ENCODE measurements at places on chromosomes 6 and 20. TPM values are rescaled to one million over a fixed set of nuclear protein-coding genes. Genes with fewer than 3 reads are reported as not detected.

DNA sequence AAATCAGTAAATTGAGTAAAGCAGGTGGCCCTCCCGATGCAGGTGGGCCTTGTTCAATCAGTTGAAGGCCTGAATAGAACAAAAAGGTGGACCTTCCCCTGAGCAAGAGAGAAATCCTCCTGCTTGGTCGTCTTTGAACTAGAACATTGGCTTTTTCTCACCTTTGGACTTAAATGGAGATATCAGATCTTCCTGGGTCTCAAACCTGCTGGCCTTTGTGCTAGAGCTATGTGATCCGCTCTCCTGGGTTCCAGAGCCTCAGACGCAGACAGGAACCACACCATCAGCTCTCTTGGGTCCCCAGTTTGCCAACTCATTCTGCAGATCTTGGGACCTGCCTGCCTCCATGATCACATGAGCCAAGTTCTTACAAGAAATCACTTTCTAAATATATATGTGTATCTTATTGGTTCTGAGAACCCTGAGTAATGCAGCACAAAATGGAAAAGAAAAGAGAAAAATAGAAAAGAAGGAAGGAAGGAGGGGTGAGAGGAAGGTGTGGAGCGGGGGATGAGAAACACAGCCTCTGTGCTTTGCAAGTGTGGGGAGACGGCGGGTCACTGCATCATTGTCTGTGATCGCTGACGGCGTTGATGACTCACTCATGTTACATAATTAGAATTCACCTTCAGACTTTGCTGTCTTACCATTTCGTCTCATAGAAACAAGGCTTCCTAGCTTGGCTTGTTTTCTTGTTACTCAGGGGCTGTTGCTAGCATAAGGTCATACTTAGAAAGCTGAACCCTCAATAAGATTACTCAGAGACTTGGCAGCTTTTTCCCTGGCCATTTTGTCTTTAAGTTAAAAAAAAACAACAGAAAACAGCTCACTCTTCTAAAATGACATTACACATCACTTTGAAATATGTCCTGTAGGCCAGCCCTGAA is 85.7 kb upstream of the NEDD9 start:
- H3K36me3 ChIP-seq, result peaks cover 39% of the 10 kb centered on the region
- H3K27me3 ChIP-seq, result no peaks in the 10 kb centered on the region
- no peak for DNase-seq
- H3K4me1 ChIP-seq, result peaks cover 40% of the 10 kb centered on the region

DNA sequence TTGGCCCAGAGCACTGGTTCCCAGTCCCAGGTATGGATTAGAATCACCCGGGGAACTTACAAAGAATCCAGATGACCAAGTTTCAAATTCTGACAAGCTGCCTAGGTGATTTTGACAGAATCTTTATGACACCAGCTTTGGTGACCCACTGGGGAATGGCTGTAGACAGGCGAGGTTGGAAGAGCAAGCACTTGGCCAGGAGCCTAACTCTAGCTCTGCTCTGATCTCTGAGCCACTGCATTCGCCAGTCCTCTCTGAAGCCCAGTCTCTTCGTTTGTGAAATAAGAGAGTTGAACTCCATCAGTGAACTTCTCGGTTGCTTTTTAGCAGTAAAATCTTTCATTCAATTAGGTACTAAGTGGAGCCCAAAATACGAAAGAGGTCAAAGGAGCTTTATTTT is 161.2 kb downstream of the VEGFA start:
- no peak overlapping the region for H3K4me3 ChIP-seq
- no peak overlapping the region for H3K27ac ChIP-seq
- no peaks in the 10 kb centered on the region for H3K4me1 ChIP-seq
- no peaks in the 10 kb centered on the region for H3K27me3 ChIP-seq
- no peaks in the 10 kb centered on the region for H3K36me3 ChIP-seq

DNA sequence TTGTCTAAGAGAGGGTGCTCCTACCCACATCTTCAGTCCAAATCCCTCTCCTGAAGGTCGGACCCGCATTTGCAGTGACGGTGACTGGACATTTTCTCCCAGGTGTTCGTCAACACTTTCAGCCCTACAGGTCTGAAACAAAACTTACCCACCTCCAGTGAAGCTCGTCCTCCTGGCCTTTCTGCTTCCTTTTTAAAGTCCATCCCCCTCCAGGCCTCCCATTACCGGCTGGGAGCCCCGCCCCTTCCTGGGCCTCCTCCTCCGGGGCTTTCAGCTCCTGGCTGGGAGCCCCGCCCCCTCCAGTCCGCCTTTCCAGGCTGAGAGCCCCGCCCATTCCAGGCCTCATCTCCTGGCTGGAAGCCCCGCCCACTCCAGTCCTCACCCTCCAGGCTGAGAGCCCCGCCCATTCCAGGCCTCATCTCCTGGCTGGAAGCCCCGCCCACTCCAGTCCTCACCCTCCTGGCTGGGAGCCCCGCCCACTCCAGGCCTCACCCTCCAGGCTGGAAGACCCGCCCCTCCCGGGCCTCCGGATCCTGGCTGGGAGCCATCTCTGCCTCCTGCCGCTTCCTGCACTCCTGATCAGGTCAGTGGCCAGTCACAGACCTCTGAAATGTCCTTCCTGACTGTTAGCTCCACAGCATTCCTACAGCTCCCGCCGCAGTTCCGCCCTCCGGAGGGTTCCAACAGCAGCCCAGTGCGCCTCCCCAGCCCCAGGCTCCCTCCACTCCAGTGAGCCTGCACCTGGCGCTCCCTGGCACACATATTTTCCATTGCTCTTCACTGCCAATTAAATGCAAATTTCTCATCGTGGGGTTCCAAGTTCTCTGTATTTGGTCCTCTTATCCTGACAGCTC is 98.5 kb downstream of the LY86 start:
- peaks cover 5% of the 10 kb centered on the region for H3K27me3 ChIP-seq
- no peak for DNase-seq
- H3K4me1 ChIP-seq, result peaks cover 11% of the 10 kb centered on the region
- H3K4me3 ChIP-seq, result no peak overlapping the region

DNA sequence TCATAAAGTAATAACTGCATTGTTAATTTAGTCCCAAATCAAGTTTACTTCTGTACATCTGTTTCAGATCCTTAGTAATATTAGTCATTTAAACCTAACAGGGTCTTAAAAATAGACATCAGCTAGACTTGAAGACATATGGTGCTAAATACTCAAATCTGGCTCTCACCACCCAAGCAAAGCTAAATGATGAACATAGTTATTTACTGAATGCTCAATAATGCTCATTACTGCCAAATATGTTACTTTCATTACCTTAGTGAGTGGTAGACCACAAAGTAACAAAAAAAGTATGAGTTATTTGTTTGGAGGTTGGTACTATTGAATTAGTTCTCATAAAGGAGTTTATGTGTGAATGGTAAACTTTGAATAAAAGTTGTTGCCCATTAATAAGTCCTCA is 502.1 kb downstream of the PKHD1 start:
- H3K36me3 ChIP-seq, result no peaks in the 10 kb centered on the region
- H3K27ac ChIP-seq, result no peak overlapping the region
- no peak overlapping the region for H3K4me3 ChIP-seq
- no peaks in the 10 kb centered on the region for H3K4me1 ChIP-seq

- H3K4me1 ChIP-seq, result peaks cover 58% of the 10 kb centered on the region
- no peaks in the 10 kb centered on the region for H3K27me3 ChIP-seq
- peak overlapping the region; percentile 95 for H3K4me3 ChIP-seq
- peak overlapping the region; percentile 88 for H3K27ac ChIP-seq
These were observed 10.2 kb downstream of the PTPN1 start for GRCh38 chr20:50520222-50520880.

DNA sequence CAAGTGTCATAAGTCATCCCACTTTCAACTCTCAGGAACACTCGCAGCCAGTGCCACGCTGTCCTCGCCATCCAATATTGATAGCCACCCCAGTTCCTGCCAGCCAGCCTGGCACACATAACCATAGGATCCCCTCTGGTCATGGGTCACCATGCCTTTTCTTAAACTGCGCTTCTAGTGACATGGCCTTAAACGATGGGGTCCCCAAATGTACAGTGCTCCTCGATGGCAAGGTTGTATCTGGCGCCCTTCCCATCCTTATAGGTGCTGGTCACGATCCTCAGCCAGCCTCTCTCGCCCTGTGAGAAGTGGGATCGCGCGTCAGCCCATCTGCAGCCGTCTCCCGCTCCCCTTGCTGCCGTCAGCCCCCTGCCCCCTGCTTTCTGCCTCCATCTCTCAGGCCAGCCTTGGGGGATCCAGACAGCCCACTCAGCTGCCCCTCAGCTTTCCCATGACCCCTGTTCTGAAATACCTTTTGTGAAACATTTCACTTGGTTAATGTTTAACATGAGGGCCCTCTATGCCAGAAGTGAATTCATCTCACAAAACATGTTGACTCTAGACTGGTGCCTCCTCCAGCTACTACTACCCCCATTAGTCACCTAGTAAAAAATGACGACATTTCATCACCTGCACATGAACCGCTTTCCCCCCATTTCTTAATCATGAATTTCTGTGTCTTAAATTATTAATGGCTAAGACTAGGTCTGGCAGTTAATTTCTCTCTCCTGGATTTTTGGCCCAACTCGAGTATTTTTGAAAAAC is 11.4 kb downstream of the CTSZ start:
- peaks cover 7% of the 10 kb centered on the region for H3K36me3 ChIP-seq
- H3K4me3 ChIP-seq, result no peak overlapping the region
- DNase-seq, result no peak
- H3K4me1 ChIP-seq, result peaks cover 38% of the 10 kb centered on the region
- H3K27ac ChIP-seq, result peak overlapping the region; percentile 94
- H3K27me3 ChIP-seq, result no peaks in the 10 kb centered on the region

DNA sequence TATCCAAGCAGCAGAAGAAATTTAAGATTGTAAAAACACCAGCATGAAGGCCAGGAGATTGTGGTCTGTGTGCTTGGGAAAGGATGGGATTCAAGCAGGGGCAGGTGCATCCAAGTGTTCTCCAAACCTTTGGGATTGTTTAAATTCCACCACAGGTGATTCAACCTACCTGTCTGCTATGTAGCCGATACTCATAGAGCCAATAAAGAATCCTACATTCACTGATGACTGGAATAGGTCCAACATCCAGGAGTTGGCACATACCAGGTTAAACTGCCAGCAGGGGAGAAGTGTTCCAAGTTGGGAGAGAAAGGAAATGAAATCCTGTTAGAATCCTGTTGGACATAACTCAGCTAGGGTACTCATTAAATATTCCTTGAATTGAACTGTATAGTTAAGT is 2.2 kb downstream of the SLC22A2 start:
- no peak overlapping the region for H3K27ac ChIP-seq
- no peak overlapping the region for H3K4me3 ChIP-seq
- no peak for DNase-seq
- no peaks in the 10 kb centered on the region for H3K4me1 ChIP-seq

DNA sequence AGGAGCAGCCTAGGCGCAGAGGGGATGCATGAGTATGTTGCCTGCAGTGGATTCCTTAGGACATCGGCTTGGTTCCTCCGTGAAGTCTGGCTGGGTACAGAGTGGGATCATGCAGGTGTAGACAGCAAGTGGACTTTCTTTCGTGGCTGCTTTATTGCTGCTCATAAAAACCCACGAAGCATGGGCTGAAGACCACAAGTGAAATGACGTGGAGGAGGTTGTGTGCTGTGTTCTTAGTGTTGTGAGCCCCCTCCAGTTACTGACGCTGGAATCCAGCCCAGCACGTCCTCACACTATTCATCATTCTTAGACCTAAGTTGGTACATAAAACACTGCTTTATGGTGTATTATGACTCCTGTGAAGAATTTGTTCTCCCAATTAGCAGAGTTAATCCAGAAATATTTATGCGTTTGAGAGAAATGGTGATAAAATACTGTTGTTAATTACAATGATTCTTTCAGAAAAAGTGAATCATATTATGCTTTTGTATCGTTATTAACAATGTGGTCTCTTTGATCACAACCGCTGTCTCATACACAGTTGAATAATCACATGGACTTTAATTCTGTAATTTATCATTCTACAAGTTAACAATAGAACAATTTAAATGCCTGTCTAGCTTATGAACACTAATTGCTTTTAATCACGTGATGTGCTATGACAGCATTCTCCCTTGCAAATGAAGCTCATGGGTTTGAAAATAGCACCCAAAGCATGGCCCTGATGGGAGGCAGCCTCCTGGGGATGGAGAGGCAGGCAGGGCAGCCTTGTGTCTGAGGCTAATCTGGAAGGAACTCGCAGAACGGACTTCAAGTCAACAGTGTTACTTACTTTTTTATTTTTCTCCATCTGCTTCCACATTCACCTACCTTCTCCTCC is 233.9 kb upstream of the SYNDIG1 start:
- no peak overlapping the region for H3K4me3 ChIP-seq
- H3K36me3 ChIP-seq, result no peaks in the 10 kb centered on the region
- H3K27ac ChIP-seq, result no peak overlapping the region
- H3K27me3 ChIP-seq, result peaks cover 8% of the 10 kb centered on the region
- H3K4me1 ChIP-seq, result no peaks in the 10 kb centered on the region
- DNase-seq, result no peak

GRCh38 chr6:15121443-15121842 is 124.4 kb upstream of the JARID2 start:
- no peaks in the 10 kb centered on the region for H3K27me3 ChIP-seq
- no peak overlapping the region for H3K27ac ChIP-seq
- DNase-seq, result no peak
- H3K36me3 ChIP-seq, result no peaks in the 10 kb centered on the region
- peaks cover 4% of the 10 kb centered on the region for H3K4me1 ChIP-seq
- H3K4me3 ChIP-seq, result no peak overlapping the region

The FAM83B gene
- polyA plus RNA-seq, result not detected

DNA sequence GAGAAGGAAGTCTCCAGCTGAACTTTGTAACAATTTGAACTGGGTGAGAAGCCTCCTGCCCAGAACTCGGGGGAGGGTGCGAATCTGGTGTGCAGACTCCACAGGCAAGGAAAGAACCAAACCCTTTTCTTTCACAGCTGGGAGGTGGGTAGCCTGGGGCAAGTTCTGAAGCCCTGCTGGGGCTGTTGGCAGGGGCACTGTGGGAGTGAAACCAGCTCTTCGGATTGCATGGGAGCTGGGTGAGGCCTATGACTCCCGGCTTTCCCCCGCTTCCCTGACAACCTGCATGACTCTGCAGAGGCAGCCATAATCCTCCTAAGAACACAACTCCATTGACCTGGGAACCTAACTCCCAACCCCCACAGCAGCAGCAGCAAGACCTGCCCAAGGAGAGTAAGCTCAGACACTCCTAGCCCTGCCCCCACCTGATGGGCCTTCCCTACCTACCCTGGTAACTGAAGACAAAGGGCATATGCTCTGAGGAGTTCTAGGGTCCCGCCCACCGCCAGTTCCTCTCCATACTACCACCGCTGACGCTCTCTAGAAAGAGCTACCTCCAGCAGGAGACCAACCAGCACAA is 37.5 kb downstream of the SOD2 start:
- H3K36me3 ChIP-seq, result peaks cover 8% of the 10 kb centered on the region
- no peak overlapping the region for H3K27ac ChIP-seq
- no peaks in the 10 kb centered on the region for H3K4me1 ChIP-seq
- no peak overlapping the region for H3K4me3 ChIP-seq
- no peak for DNase-seq
- no peaks in the 10 kb centered on the region for H3K27me3 ChIP-seq

The TMEM200A gene
- not detected for polyA plus RNA-seq

The VNN1 gene
- polyA plus RNA-seq, result not detected

DNA sequence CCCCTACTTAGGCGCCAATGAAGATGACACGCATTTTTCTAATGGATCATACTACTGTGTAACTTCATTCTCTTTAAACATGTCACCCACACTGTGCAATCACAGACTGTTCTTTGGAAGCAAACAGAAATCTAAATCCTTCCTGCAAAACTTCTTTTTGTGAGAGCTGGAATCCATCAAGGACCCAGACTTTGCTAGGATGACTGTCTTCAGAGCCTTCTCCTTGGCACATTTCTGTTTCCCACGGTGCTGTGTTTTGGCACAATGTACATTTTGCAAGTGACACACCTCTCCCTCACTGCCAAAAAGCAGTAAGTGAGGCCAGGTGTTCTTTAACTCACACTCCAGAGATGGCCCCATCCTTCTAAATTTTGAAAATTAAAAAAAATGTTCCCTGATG is 21.7 kb upstream of the TAGAP start:
- no peak overlapping the region for H3K4me3 ChIP-seq
- peaks cover 76% of the 10 kb centered on the region for H3K4me1 ChIP-seq
- no peak for DNase-seq
- no peak overlapping the region for H3K27ac ChIP-seq
- no peaks in the 10 kb centered on the region for H3K36me3 ChIP-seq
- H3K27me3 ChIP-seq, result no peaks in the 10 kb centered on the region

Data from naive B cell (primary cell).